ENCODE measurements at places on chromosomes 13 and 19.

DNA sequence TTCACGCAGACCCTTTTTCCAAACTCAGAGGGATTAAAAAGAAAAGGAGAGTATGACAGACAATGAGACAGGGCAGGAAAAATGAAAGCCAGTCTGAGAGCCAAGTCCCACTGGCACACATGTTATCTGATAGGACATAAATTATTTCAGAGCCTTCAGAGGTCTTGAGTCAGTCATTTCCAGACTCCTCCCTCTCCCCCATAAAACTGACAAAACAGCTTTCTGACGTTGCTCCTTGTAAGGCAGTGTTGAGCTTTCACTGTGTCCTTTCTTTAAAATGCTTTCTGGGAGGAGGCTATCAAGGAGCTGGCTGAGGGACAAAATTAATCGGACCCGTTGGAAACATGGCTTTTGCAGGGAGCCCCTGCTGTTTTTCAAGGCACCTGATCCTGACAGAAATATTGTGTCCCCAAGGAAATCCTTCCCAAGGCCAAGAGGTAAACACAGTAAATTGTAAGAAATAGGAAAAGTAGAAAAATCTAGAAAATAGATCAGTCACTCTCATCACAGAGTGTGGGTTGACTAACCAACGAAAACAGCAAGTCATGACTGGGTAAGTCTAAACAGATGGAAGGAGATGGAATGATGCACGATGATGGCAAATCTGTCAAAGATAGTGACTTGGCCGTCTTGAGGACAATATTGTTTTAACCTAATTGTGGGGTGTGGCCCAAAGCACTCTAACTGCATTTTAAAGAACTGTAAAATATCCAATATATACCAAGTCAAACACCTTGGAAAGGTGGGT is 89.7 kb downstream of the DCT start:
- DNase-seq: no peak
- H3K4me1 ChIP-seq: no peaks in the 10 kb centered on the region
- no peaks in the 10 kb centered on the region for H3K27me3 ChIP-seq

DNA sequence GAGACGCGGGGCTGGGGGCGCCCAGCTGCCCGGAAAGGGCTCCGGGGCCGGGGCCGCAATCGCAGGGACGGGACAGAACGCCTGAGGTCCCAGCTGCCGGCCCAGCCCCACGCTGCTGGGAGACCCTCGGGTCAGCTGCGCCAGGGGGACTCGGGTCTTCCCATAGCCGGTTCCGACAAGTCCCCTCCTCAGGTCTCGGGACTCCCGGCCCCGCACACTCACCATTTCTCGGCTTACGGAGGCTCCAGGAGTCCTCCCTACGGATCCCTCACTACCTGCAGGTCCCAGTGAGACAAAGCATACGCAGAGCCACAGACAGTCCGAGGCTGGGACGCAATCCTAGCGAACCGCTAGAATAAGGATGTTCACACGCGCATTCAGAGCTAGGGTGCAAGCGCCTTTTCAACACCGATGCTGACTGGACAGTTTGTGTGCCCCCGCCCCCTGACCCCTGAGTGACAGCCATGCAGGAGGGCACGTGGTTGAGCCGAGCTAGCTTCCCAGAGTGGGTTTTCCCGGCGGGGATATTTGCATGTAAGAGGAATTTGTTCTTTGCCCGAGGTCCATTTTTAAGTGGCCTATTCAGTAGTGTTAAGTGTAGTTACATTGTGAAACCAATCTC is 13.6 kb downstream of the ZNF490 start:
- no peak for DNase-seq
- H3K36me3 ChIP-seq: peaks cover 19% of the 10 kb centered on the region
- no peak overlapping the region for H3K4me3 ChIP-seq
- H3K27me3 ChIP-seq: no peaks in the 10 kb centered on the region

- H3K27ac ChIP-seq: peak overlapping the region; percentile 76
- H3K4me1 ChIP-seq: peaks cover 10% of the 10 kb centered on the region
- no peak for DNase-seq
- no peaks in the 10 kb centered on the region for H3K36me3 ChIP-seq
- H3K4me3 ChIP-seq: peak overlapping the region; percentile 66
Observed at GRCh38 chr19:53365899-53366493, 491 bp downstream of the ZNF525 start.

GRCh38 chr19:38730731-38731589 is 13.3 kb downstream of the CAPN12 start:
- H3K27ac ChIP-seq: peak overlapping the region; percentile 48
- peaks cover 38% of the 10 kb centered on the region for H3K4me1 ChIP-seq
- no peaks in the 10 kb centered on the region for H3K27me3 ChIP-seq
- peak; percentile 72 for DNase-seq
- no peak overlapping the region for H3K4me3 ChIP-seq

DNA sequence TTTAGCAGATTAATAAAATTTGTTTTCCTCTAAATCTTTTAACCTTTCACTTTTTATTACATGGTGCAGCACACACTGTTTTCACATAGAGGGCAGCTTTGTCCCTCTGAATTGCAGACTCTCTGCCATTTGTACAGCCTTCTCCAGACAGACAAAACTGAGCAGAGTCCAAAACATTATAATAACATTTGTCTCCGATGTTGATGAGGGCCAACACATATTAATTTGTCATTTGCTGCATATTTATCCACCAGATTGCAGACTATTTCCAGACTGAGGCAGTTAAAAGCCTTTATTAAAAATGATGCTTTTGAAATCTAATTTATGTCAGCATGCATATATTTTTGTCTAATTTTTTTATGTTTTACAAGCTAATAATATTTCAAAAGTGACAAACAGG is 1251.9 kb upstream of the SLC10A2 start:
- H3K4me1 ChIP-seq: no peaks in the 10 kb centered on the region
- H3K27ac ChIP-seq: no peak overlapping the region
- H3K27me3 ChIP-seq: no peaks in the 10 kb centered on the region
- H3K36me3 ChIP-seq: no peaks in the 10 kb centered on the region
- H3K4me3 ChIP-seq: no peak overlapping the region
- no peak for DNase-seq

GRCh38 chr13:24035411-24035810 is 125.1 kb upstream of the SPATA13 start:
- H3K27me3 ChIP-seq: no peaks in the 10 kb centered on the region
- peaks cover 34% of the 10 kb centered on the region for H3K4me1 ChIP-seq
- DNase-seq: no peak
- H3K36me3 ChIP-seq: no peaks in the 10 kb centered on the region
- H3K4me3 ChIP-seq: no peak overlapping the region

DNA sequence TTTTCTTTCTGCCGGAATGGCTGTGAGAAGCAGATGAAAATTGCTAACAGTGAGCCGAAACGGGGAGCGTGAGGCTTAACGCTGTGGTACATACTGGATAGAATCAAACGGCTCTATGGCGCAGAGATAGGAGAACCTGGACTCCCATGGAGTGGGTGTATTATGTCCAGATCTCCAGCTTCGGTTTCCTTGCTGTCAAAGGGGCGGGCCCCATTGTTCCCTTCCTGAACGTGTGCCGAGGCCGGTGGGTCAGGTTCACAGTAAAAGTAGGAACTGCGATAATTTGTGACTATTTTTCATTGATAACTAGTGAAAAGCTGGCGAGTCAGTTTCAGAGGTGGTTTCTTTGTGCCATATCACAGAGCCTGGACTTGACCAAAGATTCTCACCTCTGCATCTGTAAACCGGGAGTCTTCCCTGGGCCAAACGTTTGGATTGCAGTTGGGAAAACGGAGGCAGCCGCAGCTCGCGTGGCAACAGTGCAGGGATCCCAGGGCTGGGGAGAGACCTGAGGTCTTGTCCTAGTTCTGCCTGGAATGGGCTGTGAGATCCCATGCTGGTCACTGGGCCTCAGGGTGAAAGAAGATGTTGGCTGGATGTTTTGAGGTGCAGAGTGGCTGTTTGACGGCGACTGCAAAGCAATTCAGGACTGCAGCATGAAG is 752 bp downstream of the RPL18A start:
- H3K4me1 ChIP-seq: peaks cover 29% of the 10 kb centered on the region
- DNase-seq: no peak
- peak overlapping the region; percentile 94 for H3K4me3 ChIP-seq
- peaks cover 42% of the 10 kb centered on the region for H3K36me3 ChIP-seq

All from suprapubic skin (tissue), 4 donors.